ENCODE measurements at places on chromosomes 12 and 14. TPM values are rescaled to one million over a fixed set of nuclear protein-coding genes. Genes with fewer than 3 reads are reported as not detected.

The PPP1R12A gene
- 10.3 TPM for polyA plus RNA-seq

The LHX5 gene
- not detected for polyA plus RNA-seq

The SDSL gene
- polyA plus RNA-seq, result 116 TPM

The MTERF2 gene
- 26.2 TPM for polyA plus RNA-seq

The SLC7A7 gene
- 235 TPM for polyA plus RNA-seq

The ANGEL1 gene
- 6.3 TPM for polyA plus RNA-seq

The NTF3 gene
- 2.9 TPM for polyA plus RNA-seq

The REM2 gene
- 0.77 TPM for polyA plus RNA-seq

The GPR84 gene
- polyA plus RNA-seq, result not detected

The RIPK3 gene
- 5.1 TPM for polyA plus RNA-seq

The IFI27L1 gene
- 30.6 TPM for polyA plus RNA-seq

The CEBPE gene
- not detected for polyA plus RNA-seq

The SLC25A47 gene
- polyA plus RNA-seq, result 1.0 TPM

The C14orf132 gene
- 6.0 TPM for polyA plus RNA-seq

The EMP1 gene
- 45.1 TPM for polyA plus RNA-seq

The SCNN1A gene
- polyA plus RNA-seq, result 225 TPM

The CLEC2A gene
- polyA plus RNA-seq, result not detected
